ENCODE measurements at places on chromosomes 7 and 10. TPM values are rescaled to one million over a fixed set of nuclear protein-coding genes. Genes with fewer than 3 reads are reported as not detected.

DNA sequence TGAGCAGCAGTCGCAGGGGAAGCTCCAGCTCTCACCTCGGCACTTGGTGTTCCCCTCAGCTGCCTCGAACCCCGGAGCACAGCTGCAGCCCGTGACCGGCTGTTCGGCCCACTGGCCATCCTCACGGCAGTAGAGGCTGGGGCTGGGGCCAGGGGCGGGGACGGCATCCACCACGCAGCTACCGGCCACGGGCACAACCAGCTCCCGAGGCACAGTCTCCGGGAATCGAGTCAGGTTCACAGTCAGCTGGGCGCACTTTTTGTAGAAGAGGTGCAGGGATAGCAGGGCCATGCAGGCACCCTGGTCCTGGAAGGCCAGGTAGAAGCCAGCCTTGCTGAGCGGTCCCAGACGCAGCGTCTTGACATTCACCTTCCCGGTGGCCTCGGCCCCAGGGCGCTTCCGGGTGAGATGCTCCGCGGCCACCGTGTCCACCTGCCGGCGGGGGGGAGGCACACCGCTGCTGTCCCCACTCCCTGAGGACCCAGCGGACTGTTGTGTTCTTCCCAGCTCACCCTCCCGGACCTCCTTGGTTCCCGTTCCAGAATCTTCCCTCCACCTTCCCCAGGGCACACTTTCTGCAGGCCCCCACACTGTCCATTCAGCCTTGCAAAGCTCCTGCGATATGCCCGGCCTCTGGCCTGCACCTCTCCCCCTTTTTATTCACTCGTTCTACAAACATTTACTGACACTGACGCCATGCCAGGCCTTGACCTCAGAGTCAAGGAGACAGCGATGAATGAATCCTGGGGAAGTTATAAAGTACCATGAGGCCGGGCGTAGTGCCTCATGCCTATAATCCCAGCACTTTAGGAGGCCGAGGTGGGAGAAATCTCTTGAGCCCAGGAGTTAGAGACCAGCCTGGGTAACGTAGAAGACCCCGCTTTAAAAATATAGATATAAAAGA is 4.8 kb downstream of the EPHB4 start:
- no peak for DNase-seq

DNA sequence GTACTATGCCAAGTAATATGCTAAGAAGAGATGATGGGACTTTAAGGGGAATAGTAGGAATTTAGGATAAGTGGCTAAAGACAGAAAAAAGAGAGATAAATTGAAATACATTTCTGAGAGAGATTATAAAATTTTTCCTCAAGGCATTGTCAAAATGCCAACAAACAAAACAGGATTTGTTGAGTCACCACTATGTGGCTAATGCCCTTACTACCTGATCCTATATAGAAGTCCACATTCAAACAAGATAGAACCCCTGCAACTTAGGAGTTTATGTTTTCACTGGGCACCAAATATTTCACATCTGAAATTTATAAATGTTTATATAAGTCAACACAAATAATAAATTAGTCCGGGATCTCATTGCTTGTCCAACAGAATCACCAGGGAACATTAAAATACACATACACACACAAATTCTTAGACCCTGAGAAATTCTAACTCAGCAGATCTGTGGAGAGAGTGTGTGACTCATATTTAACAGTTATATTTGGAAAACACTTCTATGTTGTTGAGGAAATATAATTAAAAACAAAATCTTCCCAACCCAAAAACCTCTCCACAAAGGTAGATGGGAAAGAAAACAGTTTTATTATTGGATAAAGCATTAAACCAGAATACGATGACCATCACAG is 154.3 kb downstream of the PPP1R3A start:
- no peak for DNase-seq

GRCh38 chr7:69504733-69505420 is 93.4 kb upstream of the AUTS2 start:
- DNase-seq = no peak

GRCh38 chr7:32224276-32224675 is 154.1 kb upstream of the PDE1C start:
- no peak for DNase-seq

- no peak for DNase-seq
These were observed 973 bp downstream of the PPP3CB start for GRCh38 chr10:73494877-73495225.

DNA sequence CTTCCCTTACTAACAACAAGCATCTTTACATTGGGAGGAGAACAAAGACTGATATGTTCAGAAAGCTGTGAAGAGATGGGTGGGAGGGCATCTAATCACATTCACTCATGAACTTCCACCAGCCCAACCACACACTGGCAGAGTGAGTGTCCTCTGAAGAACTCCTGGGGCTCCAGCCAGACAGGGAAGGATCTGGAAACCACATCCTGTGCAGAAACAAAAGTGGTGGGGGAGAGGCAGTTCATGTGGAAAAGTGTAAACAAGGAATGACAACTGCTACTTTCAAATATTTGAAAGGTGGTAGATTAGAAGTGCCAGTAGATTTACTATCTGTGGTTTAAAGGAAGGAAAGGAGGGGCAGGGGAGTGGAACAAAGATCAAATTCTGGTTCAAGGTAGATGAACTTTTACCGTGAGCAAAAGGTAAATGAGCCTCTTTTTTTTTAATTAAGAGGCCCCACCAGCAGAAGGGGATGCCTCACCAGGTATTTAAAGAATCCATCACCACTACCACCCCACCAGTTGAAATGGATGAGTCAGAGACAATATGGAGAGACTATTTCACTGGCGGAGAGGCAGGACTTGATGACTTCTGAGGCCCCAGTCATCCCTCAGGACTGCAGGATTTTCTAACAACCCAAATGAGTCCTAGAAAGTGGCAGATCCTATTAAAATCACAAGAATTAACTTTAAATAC is 34.5 kb downstream of the GOT1 start:
- no peak for DNase-seq

GRCh38 chr7:51064688-51065087 is 251.9 kb downstream of the COBL start:
- no peak for DNase-seq

GRCh38 chr10:74705358-74705980 is 120.9 kb upstream of the KAT6B start:
- DNase-seq = no peak

GRCh38 chr7:132655131-132655727 is 79.0 kb upstream of the PLXNA4 start:
- peak; percentile 87 for DNase-seq

DNA sequence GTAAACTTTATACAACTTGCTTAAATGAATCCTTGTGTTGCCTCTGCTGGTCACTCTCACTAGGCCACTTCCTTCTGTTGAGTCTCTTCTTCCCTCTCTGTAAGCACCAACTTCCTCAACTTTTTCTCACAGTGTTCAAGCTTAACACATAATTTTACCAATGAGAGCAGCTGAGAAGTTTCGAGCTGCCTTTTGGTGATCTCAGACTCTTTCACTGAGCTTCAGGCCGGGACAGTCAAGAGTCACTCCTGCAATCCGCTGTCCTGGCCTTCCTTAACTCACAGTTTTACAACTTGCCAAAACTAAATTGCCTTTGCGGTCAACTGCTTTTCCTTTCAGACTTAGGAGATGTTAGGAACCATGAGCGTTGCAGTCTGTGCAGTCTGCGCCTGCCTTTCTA is 47.4 kb downstream of the PRPF18 start:
- DNase-seq = no peak

GRCh38 chr7:95549818-95550529 is 46.3 kb downstream of the PDK4 start:
- peak; percentile 92 for DNase-seq

- no peak for DNase-seq
These were observed 32.3 kb downstream of the SMURF1 start for GRCh38 chr7:99111591-99111990.

DNA sequence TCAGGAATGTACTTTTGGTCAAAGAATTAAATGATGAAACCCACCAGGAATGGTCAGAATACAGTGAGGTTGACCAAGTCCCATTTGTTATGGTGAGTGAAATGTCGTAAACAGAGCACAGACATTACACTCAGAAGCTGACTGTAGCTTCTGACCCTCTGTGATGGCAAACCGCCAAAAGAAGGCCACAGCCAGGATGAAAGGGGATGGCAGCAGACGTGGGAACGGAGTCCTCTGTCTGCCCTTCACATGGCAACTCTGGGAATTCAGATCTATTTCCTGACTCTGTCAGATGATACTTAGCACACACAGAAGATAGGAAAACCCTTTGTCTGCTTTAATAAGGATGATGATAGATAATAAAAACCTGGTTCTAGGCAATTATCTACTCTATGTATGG is 757.1 kb downstream of the SORCS3 start:
- no peak for DNase-seq

GRCh38 chr10:129678186-129678585 is 211.1 kb downstream of the MGMT start:
- DNase-seq = no peak

- no peak for DNase-seq
These were observed 236.6 kb downstream of the CDK14 start for GRCh38 chr7:90832726-90833125.

GRCh38 chr10:27372095-27372494 is 131.5 kb upstream of the ACBD5 start:
- no peak for DNase-seq

DNA sequence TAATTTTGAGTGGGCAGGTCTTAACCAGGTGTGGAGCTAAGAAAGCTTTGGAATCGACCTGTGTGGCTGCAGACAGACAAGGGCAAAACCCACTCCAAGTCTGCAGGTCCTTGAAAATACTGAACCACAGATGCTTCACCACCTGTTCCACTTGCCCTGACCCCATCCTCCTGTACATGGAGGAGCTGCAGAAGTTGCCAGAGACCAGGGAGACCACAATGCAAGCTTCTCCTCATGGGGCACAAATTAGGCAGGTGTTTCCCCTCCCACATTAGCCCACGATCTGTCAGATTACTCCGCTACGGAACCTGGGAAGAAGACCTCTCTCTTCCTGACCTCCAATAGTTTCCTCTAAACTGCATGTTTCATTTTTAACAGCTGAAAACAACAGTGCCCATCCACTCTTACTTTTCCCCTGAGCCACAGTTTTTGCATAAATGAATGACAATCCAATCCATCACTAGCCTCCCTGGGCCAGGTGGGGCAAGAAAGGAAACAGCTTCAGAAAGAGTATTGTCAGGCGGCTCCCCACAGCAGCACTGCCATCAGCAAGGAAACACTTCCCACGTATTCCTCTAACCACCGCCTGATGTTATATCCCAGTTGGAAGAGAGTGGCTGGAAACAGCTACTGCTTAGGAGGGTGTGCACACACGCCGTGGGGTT is 141.6 kb downstream of the PRKAG2 start:
- DNase-seq = no peak

- no peak for DNase-seq
These were observed 86.8 kb downstream of the CD36 start for GRCh38 chr7:80725181-80725611.

DNA sequence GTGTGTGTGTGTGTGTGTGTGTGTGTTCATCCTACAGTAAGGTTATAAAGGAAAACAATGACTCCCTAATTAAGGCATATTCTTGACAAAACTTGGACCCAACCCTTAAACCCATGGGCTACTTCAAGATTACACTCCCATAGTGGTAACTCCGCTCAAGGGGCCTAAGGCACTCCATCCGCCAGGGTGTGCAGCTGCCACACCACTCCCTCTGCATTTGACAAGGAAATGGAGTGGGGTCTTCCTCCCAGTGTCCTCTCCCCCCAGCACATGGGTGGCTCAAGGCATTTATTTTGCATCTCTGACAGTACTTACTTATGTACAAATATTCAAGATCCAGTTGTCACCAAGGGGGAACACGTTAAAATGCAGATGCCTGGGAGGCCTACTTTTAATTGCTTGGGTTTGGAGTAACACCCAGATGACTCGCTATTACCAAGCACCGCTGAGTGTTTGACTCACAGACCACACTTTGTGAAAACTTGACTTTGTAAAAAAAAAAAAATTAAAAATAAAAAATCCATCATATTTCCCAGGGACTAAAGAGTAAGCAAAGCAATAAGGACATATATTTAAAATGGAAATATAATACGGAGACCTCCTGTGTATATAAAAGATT is 53.0 kb upstream of the AGR3 start:
- DNase-seq = no peak

- DNase-seq = no peak
These were observed 42.9 kb downstream of the MALSU1 start for GRCh38 chr7:23341846-23342598.

- DNase-seq = no peak
These were observed 194.4 kb upstream of the PRSS1 start for GRCh38 chr7:142554560-142555532.

- no peak for DNase-seq
These were observed 95.8 kb downstream of the NRP1 start for GRCh38 chr10:33238643-33239042.

DNA sequence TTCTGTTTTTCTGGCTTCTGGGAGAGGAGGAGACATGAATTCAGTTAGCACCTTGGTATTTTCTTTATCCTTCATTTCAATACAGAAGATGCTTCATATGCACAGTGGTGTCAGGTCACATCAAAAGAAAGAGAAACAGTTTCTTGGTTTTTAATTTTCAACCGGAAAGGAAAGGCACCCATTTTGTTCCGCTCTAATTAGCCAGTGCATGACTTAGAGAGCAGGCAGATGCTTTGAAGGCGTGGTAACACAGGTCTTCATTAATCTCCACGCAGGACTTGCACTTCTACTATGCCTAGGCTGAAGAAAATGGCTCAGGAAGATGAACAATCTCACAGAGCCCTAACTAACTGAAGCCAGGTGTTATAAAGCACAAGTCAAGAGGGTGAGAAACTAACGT is 70.4 kb upstream of the ATRNL1 start:
- no peak for DNase-seq

- DNase-seq = no peak
These were observed 113.7 kb downstream of the EGFR start for GRCh38 chr7:55132550-55132889.

DNA sequence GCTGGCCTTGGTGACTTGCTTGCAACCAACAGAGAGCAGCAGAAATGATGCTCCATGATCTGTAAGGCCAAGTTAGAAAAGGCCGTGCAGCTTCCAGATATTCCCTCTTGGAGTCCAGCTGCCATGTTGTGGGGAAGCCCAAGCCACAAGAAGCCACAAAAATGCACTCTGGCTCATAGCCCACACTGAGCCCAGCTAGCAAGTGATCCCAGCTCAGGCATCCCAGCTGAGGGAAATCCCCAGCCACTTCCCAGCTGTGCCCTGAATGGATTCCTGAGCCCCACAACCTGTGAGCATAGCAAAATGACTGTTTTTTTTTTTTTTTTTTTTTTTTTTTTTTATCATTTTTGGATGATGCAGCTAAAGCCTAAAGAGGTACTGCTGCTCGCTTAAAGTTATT is 11.1 kb upstream of the SDK1 start:
- no peak for DNase-seq

- DNase-seq = no peak
These were observed 593.1 kb downstream of the SORCS1 start for GRCh38 chr10:106571192-106571946.

Gene NPTX2
- total RNA-seq = 3.3 TPM

Gene C10orf62
- total RNA-seq = 0.46 TPM

Gene MYO3A
- 0.42 TPM for total RNA-seq

Gene CFAP70
- 1.6 TPM for total RNA-seq

Gene TET1
- 4.3 TPM for total RNA-seq

Gene ANKRD2
- 1.1 TPM for total RNA-seq

Gene FKBP6
- total RNA-seq = not detected

Gene TRIL
- 4.6 TPM for total RNA-seq

Gene ASAH2B
- total RNA-seq = 2.8 TPM

Gene CYP2C19
- 0.10 TPM for total RNA-seq

Gene TCTN3
- total RNA-seq = 26.9 TPM

Gene SLC16A12
- total RNA-seq = 0.57 TPM

Gene TRIM73
- 1.9 TPM for total RNA-seq

Gene HELLS
- total RNA-seq = 3.6 TPM

Gene NRF1
- total RNA-seq = 13.8 TPM
